ENCODE measurements at places on chromosomes 5 and 9.
A peak's percentile ranks its signal among the peaks of the same experiment; 100 is the strongest.

- DNase-seq: no peak
Observed at GRCh38 chr9:8962084-8962483, 1162.5 kb upstream of the DMAC1 start.

- no peak for DNase-seq
Observed at GRCh38 chr5:56763182-56763581, 52.2 kb upstream of the MAP3K1 start.

GRCh38 chr5:103411711-103412110 is 150.9 kb downstream of the NUDT12 start:
- DNase-seq: no peak

- no peak for DNase-seq
Observed at GRCh38 chr5:66633754-66634153, 37.6 kb downstream of the MAST4 start.

- no peak for DNase-seq
Observed at GRCh38 chr9:126838895-126839294, 21.5 kb upstream of the ZBTB34 start.

DNA sequence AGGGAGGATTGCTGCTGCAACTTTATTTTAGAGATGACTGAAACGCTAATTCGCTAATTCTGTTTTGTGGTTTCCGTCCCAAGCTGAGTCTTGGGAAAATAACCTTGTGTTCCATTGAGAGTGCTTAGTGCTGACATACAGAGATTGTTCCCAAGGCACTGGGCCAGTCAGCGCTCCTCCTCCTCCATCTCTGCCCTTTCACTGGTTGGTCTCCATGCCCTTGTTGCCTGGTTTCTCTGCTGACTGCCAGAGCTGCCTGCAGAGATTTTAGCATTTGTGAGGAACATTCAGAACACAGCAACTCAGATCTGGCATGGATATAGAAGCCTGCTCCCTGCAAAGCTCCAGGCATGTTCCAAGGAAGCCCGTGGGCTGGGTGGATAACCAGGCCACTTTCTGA is 126.0 kb upstream of the IRX2 start:
- no peak for DNase-seq

GRCh38 chr5:67301285-67301903 is 104.8 kb upstream of the CD180 start:
- DNase-seq: peak; percentile 95

DNA sequence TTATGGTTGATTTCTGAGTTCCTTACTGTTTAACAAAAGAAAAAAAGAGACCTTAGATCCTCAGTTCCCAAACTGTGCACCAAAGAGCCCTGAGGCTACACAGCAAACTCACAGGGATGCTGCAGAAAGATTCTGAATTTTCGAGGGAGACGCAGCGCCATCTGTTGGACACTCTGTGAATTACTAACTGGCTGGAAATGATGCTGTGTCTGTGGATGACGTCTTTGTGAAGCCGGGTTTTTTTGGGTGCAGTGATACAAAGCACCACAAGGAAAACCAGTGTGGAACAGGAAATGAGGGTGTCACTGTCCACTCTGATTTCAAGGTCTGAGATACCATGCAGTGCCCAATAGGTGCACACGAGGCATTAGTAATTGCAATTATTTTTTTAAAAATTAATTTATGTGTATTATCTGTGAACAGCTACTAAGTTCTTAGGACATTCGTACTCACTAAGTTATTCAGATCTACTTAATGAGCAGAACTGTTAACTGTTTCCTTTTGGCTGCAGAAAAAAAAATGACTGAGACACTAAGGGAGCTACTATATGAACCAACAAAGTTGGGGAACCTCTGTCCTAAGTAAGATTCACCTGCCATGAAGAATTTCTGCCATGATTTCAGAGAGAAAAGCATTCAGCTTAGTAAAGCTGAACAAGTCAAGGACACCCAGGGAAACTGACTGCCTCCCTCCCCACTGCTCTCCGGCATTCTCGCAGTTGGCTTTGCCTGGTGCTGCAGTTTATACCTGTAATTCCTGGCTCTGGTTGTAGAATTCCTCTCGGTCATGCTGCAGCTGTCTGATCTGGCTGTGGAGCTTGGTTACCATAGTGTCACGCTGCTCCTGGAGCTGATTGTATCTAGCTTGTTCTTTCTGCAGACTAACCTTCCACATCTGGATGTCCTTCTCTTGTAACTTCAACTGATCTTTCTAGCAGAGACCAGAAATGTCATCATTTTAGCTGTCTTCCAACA is 23.4 kb downstream of the SPACA9 start:
- DNase-seq: peak; percentile 75

DNA sequence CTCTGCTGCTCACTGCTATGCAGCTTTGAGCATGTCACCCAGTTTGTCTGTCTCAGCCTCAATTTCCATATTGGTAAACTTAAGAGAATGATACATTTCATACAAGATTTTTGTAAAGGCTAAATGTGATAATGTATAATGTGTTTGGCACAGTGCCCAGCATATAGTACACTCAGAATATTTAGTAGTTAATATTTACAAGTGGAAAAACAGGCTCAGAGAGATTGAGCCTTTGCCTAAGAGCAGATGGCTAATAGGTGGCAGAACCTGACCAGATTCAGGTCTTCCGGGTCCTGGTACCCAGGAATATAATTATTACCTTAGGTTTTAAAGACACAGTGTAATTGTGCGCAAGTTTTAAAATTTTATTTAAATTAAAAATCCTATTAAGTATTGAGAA is 46.8 kb upstream of the KIAA1958 start:
- DNase-seq: no peak

DNA sequence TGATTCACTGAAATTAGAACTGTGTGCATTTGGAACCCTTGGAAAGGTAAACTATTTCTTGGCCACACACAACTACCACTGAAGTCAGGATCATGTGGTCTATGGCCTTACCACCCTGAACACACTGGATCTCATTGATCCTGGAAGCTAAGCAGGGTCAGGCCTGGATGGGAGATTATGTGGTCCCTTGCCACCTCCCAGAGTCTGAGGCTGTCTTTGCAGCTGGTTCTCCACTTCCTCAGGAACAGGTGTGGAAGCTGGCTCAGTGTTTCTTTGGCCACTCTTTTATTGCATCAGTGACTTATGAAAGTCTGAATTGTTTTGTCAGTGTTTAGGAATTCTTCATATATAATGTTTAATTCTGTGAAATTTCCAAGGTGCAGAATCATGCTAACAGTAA is 89.2 kb downstream of the TEK start:
- no peak for DNase-seq

- DNase-seq: no peak
Observed at GRCh38 chr9:86721226-86721781, 226.0 kb downstream of the GAS1 start.

DNA sequence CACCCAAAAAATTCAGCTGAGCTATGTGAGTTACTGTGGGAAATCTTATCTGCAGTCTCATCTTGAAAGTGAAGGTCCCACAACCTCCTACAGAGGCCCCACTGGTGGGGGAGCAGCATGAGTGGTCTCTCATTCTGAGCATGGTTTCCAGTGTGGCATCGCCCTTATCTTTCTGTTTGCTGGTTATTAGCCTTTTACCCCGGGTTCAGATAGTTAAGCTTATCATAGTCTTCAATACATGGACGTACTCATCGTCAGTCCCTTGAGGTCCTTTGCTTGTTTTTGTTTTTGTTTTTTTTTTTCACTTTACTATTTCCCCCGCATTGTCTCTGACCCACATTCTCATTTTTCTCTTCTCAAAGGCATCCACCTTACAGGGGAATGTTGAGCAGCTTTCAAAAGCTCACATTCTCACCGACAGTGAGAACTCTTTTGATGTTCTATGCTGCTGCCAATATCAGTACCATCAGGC is 7.7 kb upstream of the HAVCR2 start:
- DNase-seq: no peak

DNA sequence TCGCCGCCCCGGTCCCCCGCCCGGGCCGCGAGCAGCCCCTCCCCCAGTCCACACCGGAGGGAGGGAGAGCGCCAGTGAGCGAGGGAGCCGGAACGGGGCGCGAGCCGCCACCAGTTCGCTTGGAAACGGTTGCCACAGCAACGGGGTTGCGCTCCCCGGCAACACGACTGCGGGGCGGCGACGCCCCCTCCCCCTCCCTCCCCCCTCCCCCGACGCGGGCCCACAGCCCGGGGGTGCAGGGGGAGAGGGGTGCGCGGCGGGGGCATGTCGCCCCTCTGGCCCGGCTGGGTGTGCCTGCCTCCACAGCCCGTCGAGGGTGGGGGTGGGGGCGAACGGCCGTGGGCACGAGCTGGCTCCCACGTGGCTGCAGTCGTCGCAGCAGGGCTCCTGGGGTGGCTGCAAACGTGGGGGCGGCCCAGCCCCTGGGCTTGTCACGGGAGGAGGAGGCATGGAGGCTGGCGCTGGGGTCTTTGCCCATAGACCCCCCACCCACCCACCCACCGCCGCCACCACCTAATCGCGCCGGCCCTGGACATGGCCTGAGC is 524 bp downstream of the PRR7 start:
- DNase-seq: no peak

- no peak for DNase-seq
Observed at GRCh38 chr5:33223563-33224284, 217.0 kb upstream of the TARS1 start.

GRCh38 chr9:22529426-22530199 is 83.0 kb downstream of the DMRTA1 start:
- no peak for DNase-seq

GRCh38 chr5:119694284-119694683 is 64.9 kb downstream of the FAM170A start:
- DNase-seq: no peak

DNA sequence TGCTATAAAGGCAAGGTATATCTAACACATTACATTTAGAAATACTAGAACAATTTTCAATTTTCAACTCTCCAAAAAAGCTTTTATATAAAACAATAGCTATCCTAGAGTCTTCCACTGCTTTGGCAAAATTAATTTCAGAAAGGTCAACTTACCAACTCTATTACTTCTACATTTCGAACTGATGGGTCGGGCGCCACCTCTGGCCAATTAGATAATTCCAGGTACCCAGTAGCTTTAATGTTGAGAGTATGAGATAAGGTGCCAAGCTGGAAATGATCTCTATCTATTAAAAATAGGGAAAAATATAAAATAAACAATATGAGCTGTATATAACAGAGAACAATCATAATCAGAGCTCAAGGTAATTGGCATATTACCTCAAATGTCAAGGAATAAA is 166.6 kb downstream of the AP3B1 start:
- DNase-seq: no peak

- DNase-seq: no peak
Observed at GRCh38 chr9:88551546-88552137, 16.7 kb downstream of the NXNL2 start.

- DNase-seq: peak; percentile 20
Observed at GRCh38 chr5:35485487-35485886, 132.2 kb upstream of the SPEF2 start.

GRCh38 chr9:124754289-124754688 is 16.8 kb downstream of the NR6A1 start:
- no peak for DNase-seq

GRCh38 chr9:36263683-36264082 is 5.4 kb upstream of the GNE start:
- DNase-seq: no peak

GRCh38 chr5:143054480-143054941 is 284.3 kb downstream of the ARHGAP26 start:
- peak; percentile 87 for DNase-seq

- no peak for DNase-seq
Observed at GRCh38 chr5:77353251-77353650, 138.9 kb downstream of the WDR41 start.

- no peak for DNase-seq
Observed at GRCh38 chr5:34621277-34622097, 34.6 kb upstream of the RAI14 start.

GRCh38 chr9:96493757-96494156 is 43.8 kb downstream of the HABP4 start:
- no peak for DNase-seq

- DNase-seq: no peak
Observed at GRCh38 chr9:2723376-2724065, 6.2 kb downstream of the KCNV2 start.

GRCh38 chr5:28483327-28484025 is 1445.1 kb upstream of the CDH9 start:
- DNase-seq: no peak

All from inflammatory macrophage treated with lipopolysaccharide for 4 hours (primary cell).